ENCODE measurements at places on chromosomes 7 and 10.

DNA sequence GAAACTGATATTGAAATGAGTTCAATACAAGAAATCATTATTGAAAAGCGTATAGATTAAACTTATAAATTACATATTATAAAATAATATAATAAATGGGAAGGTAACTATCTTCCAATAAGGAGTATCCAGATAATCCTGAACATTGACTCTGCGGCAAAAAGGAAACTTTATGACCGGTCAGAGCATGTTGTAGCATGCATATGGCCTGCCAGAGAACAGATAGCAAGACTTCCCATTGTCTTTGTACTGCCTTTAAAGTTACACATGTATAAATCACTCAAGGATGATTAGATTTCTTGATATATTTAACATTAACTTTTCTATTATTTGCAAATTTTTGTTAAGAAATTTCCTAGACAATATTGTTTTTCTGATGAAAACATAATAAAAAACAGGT, 56.2 kb upstream of the ETV1 start:
- DNase-seq, result no peak

GRCh38 chr7:89623018-89623672, 531.1 kb upstream of the STEAP1 start:
- DNase-seq, result peak; percentile 6

DNA sequence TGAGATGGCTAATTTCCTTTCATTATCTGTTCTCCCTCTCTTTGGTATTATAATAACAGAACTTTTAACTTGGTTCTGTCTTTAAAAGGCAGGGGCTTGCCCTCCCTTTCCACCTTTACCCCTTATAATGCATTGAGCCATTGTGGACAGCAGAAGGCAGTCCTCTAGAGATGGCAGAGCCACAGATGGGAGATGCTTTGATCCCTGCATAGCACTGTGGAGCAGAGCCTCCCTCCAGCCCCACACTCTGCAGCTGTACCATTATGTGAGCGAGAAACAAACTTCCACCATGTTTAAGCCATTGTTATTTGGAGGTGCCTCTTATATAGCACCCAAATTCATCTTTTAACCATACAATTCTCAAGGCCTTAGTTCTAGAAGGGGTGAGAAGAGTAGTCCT, 78.4 kb downstream of the SEC23IP start:
- no peak for DNase-seq

DNA sequence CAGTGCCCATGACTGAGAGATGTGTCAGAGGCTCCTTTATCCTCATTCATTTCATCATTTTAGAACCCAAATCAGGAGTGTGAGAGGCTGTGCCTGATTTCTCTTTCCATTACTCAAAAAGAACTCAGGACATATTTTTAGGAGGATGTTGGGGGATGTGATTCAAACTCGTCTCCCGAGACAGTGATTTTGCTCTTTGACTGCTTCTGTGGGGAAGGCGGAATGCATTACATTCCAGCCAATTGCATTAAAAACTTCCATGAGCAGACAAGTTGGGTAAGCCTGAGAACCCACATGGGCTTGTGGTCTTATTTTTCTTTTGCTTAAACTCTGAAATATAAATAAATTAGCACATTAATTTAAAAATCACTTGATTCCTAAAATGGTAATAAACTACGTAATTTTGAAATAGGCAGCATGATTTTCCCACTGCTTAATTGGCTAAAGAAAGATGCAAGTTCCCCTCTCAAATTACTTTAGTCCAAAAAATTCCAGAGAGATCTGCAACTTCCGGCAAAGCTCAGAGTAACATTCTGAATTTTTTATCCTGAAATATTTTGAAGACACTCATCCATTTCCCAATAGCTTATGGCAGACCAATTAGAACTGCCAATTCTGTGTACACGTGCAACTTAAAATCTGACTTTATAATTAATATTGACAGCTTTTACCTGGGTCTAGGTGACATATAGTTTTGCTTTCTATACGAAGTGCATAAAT, 185.6 kb downstream of the C7orf25 start:
- peak; percentile 52 for DNase-seq

DNA sequence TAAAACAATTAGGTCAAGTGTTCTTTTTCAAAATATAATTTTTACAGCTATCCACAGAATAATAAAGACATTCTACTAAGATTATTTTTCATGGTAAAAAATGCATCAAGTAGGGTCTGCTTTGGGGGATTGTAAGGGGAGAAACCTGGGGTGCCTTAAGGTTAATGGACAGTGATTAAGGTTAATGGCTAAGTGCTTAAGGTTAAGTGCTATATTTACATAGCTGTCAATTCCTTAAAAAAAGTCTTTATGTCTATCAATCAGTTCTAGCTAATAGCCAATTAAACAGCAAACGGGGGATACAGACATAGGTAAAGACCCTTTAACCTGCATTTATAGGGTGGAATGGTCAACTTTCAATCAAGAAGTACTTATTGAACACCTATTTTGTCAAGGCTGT, 284.5 kb upstream of the SEMA3A start:
- no peak for DNase-seq
